ENCODE measurements at places on chromosomes 4 and X. TPM values are rescaled to one million over a fixed set of nuclear protein-coding genes. Genes with fewer than 3 reads are reported as not detected.

The CT45A1 gene
- not detected for total RNA-seq

- no peak for DNase-seq
Observed at GRCh38 chr4:119559044-119559647, 69.5 kb downstream of the PDE5A start.

The FAM9C gene
- total RNA-seq: not detected

The TLR2 gene
- 15.8 TPM for total RNA-seq

The FGFBP2 gene
- not detected for total RNA-seq

DNA sequence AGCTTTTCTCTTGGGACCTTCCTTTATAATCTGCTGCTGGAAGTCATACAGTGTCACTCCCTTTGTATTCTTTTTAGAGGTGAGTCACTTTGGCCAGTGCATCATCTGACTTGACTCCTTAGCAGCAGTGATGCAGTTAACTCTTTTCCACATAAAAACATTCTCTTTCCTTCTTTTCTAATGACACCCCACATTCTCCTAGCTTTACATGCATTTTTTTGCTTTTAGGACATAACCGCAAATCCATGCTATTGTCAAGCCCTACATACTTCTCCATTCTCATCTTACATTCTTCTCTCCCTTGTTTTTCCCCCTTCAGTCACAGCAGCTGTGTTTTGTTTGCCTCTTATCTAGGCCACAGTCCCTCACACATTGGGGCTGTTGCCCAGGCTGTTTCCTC is 55.1 kb downstream of the ZNF330 start:
- no peak for DNase-seq

The TMSB15A gene
- not detected for total RNA-seq

- no peak for DNase-seq
Observed at GRCh38 chrX:34053931-34054330, 78.2 kb downstream of the FAM47A start.

- no peak for DNase-seq
Observed at GRCh38 chr4:100799761-100800539, 282.1 kb upstream of the EMCN start.

DNA sequence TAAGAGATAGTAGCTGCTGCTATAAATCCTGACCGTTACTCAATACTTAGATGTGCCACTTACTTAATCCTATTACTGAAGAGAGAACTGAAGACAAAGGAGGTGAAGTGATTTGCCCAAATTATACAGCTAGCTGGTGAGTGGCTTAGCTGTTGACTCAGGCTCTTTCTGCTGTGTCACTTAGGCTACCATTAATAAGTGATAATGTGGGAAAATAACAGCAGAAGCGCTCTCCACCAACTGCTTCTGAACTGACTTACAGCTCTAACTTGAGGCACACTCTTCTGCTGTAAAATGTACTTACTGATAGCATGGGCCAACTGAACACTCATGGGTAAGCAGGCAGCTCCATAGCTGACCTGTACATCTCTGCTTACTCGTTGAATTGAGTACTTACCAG is 7.5 kb upstream of the KLHL5 start:
- DNase-seq: no peak

DNA sequence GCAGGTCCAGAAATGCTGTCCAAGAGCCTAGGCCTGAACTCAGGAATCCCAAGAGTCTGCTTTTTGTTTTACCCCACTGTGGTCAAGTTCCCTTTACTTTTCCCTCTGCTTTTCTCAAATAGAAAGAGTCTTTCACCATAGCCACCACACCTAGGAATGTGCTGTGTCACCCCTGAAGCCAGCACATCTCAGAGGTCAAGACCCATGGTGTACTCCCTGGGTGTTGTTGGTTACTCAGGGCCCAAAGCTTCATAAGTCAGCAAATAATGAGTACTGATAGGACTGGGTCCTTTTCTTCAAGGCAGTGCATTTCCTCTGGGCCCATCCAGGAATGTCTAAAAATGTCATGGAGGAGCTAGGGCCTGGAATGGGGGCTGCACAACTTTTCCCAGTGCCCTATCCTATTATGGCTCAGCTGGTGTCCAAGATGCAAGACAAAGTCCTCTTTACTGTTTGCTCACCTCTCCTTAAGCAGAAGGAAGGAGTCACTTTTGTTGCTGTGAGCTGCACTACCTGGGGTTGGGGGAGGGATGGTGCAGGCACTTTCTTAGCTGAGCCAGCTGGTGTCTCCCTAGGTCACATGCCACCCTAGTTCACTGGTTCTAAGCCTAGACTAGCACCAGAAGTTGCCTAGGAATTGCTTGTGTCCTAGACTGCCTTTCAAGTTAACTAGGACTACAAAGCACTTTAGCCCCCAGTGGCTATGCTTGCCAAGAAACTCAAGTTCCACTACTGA is 62.4 kb upstream of the RXFP1 start:
- DNase-seq: no peak

DNA sequence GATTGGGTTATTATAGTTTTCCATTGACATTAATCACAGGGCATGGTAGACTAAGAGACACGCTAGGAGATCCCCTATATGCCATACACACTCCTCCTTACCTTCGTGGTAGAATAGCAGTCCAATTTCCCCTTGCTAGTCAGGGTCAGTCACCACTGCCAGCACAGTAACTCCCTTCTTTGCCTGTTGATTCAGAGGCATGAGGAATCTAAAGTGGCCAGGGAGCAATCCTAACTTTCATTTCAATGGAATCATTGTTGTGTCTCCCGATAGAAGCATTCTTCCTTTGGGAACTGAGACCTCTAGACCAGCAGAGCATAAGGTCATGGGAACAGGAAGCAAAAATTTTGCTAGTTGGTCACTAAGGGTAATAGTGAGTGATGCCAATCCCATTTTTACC is 51.1 kb downstream of the COL25A1 start:
- no peak for DNase-seq

DNA sequence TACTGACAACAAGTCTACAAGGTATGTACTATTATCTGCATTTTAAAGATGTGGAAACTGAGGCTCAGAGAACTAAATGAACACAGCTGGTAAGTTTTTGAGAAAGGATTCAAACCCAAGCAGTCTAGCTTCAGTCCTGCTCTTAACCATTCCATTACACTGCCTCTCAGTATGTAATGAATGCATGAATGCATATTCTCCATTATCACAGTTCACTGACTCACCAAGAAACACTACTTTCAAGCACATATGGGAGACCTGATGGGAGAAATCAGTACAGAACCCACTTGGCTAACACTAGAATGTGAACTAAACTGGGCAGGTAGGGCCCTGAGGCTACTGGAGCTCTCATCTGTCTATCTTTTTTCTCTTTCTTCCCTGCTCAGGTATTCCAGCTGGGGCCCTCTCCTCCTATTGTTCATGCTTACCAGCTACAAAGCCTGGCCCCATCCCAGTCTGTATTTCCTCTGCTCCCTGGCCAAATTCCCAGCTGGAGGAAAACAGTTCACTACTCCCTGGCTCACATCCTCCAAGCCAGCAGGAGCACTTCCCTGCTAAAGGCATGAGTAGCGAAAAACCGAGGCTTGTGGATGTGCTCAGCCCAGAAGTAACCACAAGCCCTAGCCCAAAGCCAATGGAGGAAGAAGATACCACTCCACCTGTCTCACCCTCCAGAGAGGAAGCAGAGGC is 178.2 kb upstream of the ARHGEF9 start:
- DNase-seq: no peak

Measured in body of pancreas (tissue), 4 donors.